NCI-H526 treated with DMSO at 0.1 percent for 48 hours (cell line): ENCODE measurements at places on chromosomes 5 and 9.

DNA sequence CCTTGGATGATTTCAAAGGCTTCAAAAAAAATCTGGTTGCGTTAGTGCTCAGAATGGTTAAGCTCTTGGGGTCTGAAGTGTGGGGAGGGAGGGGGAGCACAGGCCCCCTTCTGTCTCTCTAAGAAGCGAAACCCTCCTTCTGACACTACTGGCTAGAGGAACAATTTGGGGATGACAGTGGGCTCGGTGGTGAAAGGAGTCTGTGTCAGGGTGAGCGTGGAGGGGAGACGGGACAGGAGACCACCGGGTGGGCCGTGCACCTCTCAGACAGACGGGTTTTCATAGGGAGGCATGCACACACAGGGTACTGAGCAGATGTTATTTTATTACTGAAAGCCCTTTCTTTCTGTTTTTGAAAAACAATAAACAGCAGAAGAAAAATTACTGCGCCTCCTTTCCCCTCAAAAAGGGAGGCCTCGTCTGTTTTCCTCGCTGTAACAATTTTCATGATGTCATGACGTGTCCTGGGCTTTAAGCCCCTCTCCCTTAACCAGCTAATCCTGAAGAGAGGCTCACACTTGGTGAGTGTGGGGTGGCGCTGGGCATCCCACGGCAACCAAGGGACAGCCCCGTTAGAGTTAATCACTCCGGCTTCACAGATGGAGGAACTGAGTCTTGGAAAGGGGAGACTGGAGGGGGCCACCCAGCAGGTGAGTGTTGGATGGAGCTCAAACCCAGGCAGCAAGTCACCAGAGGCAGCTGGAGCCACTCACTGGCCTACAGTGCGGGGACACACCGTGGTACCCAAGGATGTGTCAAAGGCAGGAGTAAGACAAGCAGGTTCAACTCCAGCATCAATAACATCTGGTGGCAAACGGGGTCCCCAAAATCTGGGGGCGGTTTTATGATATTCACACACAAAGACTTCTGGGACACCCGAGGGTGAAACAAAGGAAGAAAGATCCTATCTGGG is 53.4 kb downstream of the PTCH1 start:
- DNase-seq: no peak

DNA sequence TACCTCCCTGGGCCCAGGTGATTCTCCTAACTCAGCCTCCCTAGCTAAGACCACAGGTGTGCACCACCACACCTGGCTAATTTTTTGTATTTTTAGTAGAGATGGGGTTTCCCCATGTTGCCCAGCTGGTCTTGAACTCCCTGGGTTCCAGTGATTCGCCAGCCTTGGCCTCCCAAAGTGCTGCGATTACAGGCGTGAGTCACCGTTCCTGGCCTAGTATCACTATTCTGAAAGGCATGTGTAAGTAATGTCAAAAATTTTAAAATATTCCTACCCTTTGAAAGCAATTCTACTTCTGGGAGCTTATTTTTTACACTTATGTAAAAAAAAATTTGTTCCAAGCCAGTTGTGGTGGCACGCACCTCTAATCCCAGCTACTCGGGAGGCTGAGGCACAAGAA is 27.1 kb upstream of the TLE1 start:
- DNase-seq: no peak

DNA sequence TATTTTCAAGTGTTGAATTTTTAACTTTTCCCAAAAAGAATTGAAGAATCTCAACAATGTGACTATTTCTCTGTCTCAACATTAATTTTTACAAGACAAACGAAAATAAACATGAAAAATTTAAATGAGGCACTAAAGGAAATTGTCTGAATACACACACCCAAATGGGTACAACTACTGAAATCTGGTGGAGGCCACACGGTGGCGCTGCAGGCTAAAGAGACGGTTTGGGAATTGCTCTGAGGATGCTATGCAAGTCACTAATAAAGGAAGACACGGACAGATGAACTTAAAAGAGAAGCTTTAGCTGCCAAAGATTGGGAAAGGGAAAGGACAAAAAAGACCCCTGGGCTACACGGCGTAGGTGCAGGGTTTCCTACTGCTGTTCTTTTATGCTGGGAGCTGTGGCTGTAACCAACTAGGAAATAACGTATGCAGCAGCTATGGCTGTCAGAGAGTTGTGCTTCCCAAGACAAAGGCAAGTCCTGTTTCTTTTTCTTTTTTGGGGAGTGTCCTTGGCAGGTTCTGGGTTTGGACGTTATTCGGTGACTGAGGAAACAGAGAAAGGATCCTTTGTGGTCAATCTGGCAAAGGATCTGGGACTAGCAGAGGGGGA is at the start of gene PCDHB10:
Gene PCDHB10, plus strand, starts transcription at position 244 of the 616 bp plus-strand sequence. Its CDS starts 200 bp downstream, at position 444.
- no peak for DNase-seq

- no peak for DNase-seq
Measured at GRCh38 chr9:477193-477592, 262.5 kb downstream of the DOCK8 start.

- DNase-seq: peak; percentile 37
Measured at GRCh38 chr5:166302166-166302565, 1989.3 kb upstream of the WWC1 start.

DNA sequence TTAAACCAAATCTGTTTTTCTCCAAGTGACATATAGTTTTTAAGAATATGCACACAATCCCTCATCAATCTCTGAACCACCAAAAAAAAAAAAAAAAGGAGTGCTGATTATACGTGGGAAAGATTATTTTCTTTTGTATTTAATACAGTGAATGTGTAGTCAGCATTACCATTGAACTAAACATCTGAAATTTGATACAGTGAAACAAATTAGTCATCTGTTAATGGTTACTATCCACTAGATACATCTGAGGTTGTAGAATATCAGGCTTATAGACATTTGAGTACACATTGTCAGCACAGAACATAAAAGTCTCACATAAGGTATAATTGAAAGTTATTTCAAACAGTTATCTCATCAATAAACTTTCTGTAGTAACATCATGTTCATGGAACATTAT is 87.0 kb downstream of the SLF1 start:
- DNase-seq: no peak

DNA sequence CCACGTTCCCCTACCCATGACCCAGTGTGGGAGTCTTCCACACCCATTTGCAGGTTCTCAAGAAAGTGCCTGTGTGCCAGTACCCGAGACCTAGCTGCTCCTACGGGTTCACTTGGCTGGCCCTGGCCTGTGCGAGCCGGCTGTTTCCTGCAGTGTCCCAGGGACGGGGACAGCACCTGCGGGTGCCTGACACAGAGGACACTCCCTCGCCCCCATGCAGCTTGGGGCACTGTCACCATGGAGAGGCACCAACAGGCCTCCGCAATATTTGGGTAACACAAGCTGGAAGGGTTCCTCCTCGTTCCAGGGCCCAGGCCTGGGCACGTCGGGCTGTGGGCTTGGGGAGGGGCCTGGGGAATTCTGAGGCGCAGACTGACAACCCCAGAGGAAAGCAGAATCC is 41.4 kb downstream of the DUSP1 start:
- DNase-seq: no peak

- no peak for DNase-seq
Measured at GRCh38 chr5:83636156-83636555, 84.5 kb downstream of the HAPLN1 start.

DNA sequence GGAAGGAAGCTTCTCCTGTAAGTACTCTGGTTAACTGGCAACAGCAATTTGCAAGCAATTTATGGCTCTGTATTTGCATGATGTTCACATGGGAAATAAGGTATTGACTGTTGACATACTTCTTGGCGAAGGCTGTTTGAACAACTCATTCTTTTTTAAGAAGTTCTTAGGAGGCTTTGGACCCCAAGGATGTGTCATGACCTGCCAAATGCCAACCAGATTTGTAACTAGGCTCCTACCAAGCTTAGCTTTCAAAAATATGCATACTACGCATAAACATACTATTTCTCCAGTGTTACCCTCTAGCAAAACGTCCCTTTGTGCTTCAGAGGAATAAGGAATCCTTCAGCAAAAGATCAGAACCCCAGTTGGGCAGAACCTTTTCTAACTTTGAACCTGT is 165.2 kb upstream of the MSX2 start:
- DNase-seq: peak; percentile 19

- DNase-seq: no peak
Measured at GRCh38 chr5:149904293-149904886, 40.2 kb downstream of the PDE6A start.

GRCh38 chr5:65137631-65138030 is 344.1 kb downstream of the ADAMTS6 start:
- DNase-seq: no peak

GRCh38 chr9:4691795-4692194 is 12.4 kb downstream of the CDC37L1 start:
- DNase-seq: no peak

DNA sequence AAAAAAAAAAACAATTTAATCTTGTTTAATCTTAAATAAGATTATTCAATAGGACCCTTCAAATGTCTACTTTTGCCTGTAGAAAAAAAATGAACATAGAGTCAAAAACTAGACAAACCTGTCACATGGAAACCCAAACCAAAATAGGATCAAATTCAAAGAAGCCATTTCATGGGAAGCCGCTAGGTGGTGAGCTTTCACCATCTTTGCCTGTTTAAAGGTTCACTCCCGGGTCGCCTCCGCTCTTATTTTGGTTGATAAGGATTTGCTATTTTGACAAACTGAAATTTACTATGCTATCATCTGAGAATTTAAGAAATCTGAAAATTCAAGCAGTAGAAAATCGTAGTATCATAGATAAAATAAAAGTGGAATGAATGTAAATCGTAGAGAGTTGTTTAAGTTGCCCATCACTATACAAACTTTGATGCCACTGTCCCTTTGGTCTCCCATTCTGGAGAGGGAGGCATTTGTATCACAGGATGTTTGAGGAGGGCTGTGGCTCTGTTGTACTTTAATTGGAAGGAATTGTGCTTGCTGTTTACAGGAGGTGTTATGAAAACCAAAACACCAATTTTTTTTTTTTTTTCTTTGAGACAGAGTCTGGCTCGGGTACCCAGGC is 43.5 kb upstream of the DNAH5 start:
- peak; percentile 36 for DNase-seq

- no peak for DNase-seq
Measured at GRCh38 chr9:93058355-93059010, at the start of gene SUSD3. SUSD3 (plus strand) TSS chr9:93058701; CDS start chr9:93058743, 42 bp downstream.

GRCh38 chr9:21616082-21616778 is 134.1 kb upstream of the IFNE start:
- DNase-seq: no peak

DNA sequence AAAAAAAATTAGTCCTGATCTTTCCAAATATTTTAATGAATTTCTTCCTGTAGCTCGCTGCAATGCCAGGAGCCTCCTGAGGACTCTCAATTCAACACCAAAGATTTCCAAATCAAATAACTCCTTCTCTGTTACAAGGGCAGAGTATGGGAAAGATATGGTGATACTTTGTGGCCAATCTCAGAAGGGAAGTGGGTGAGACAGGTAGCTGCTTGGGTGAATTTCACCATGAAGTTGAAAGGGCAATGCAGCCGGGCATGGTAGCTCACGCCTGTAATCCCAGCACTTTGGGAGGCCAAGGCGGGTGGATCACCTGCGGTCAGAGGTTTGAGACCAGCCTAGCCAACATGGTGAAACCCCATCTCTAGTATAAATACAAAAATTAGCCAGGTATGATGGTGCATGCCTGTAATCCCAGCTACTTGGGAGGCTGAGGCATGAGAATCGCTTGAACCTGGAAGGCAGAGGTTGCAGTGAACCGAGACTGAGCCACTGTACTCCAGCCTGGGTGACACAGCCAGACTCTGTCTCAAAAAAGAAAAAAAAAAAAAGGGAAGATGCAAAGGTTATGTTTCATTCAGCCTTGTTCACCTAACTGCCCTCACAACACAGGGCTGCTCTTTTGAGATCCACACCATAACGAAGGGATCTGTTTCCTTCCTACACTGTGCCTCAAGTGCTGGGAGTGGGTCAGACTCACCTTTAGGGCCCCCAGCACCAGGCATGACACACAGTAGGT is 58.6 kb downstream of the PTPN3 start:
- DNase-seq: no peak

- DNase-seq: no peak
Measured at GRCh38 chr5:132344775-132345514, 24.6 kb upstream of the SLC22A5 start.

DNA sequence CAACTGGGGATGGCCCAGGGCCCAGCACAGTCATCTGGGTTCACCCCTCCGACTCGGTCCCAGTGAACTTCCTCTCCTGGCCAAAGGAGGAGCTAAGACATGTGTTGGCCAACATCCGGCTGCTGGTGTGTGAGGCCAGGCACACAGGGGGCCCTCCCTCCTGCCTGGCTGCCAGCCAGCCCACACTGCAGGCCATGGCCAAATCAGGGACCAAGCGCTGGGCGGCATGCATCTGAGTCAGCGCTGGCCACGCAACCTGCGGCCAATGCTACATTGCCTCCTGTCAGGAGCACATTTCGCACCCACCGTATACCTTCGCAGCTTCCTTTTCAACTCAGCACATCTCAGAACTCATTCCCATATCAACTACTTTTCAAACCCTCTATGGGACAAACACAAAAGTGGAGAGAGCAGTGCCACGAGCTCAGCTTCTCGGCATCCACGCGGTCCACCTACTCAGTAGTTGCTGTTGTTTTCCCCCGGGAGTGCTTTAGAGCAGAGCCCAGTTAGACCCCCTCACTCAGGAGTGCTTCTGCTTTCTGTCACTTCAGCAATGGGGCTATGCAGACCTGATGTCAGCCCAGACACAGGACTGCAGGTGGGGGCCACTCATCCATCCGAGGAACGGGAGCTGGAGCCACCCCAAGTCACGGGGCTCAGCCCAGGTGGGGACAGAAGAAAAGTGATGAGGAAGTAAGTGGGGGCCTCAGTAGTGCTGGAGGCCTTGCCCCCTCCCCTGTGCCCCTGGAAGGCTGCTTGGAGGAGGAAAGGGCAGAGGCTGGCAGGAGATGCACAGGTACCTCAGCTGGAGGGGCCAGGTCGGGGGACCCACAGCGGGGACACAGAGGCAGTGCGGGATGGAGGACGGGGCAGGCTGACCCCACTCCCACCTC is 13.9 kb downstream of the NINJ1 start:
- DNase-seq: no peak

DNA sequence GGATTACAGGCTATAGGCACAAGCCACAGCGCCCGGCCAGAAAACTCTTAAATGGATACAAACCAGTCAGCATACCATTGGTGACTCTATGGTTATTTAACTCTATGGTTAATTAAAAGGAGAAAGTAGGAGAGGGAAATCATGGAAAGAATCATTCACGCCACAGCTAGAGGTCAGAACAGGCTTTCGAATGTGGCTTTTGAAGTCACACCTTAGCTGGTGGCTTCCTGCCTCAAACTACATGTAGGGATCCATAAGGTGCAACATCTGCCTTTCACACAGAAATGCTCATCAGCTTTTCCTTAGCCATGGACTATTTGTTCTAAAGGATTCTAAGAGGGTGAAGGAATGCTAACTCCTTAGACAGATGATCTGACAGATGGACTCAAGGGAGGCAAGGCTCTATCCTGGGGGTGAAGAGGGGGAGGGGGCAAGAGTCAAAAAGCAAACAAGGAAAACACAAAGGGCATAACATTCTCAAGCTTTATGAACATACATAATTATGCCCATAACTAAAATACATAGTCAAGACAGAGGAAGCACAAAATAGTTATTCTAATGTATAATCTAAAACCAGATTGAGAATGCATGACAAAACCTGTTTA is 130.9 kb downstream of the EFNA5 start:
- no peak for DNase-seq

- no peak for DNase-seq
Measured at GRCh38 chr5:180251887-180252286, 40.0 kb downstream of the MAPK9 start.

GRCh38 chr9:122941582-122942234 is 888 bp downstream of the RABGAP1 start:
- no peak for DNase-seq

GRCh38 chr9:110537841-110538646 is 41.5 kb downstream of the SVEP1 start:
- DNase-seq: no peak
